ENCODE measurements at places on chromosomes 5 and 9.

DNA sequence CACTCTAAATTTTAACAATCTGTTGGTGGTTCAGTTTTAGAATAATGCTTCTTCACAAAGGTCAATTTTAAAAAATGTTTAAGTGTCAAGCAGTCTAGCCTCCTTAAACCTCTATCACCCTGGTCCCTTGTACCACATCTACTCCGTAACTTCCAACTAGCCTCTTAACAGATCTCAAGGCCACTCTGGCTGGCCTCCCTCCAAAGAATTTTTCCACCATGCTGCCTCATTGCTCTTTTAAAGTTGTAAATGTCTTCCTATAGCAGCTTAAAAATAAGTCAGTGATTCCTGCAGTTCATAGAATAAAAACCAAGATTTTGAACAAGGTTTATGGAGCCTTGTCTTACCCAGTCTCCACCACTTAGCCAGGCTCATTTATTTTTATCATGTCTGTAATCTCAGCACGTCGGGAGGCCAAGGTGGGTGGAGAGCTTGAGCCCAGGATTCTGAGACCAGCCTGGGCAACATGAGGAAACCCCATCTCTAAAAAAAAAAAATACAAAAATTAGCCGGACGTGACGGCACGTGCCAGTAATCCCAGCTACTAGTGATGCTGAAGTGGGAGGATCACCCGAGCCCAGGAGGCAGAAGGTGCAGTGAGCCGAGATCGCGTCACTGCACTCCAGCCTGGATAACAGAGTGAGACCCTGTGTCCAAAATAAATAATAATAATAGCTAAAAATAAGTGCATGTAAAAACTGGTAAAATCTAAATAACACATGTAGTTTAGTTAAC, 924.9 kb upstream of the DMAC1 start:
- DNase-seq, result no peak

- DNase-seq, result no peak
Measured at GRCh38 chr5:68482199-68482598, 266.6 kb downstream of the PIK3R1 start.

DNA sequence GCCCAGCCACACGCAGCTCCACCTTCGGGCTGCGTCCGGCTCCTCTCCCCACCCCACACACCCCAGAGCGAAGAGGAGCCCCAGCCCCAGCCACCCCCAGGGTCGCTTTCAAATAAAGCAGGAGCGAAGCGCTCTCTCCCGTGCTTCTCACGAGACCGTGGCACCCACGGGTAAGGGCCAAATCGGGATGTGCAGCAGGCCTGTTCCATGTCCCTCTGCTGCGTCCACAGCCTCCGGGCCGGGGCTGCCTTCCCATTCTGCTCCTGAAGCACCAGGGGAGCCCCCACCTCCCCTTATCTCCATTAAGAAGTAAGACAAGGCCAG, 59.8 kb downstream of the KCNT1 start:
- DNase-seq, result no peak

DNA sequence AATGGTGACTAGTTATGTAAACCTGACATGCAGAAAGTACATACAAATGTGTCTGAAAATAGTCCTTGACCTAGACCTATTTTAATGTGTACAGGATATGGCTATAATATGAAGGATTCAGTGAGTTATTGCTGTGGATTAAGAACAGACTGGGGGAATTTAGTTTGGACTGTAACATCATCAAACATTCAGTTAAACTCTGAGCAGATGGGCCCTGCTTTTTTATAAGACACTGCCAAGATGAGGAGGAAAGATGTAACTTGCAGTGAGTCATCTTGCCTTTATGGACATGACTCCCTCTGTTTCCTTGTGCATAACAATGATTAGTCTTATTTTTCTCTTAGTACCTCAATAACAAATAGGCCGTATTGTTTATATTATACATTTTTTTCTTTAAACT, 12.2 kb downstream of the PPP3R2 start:
- DNase-seq, result no peak

DNA sequence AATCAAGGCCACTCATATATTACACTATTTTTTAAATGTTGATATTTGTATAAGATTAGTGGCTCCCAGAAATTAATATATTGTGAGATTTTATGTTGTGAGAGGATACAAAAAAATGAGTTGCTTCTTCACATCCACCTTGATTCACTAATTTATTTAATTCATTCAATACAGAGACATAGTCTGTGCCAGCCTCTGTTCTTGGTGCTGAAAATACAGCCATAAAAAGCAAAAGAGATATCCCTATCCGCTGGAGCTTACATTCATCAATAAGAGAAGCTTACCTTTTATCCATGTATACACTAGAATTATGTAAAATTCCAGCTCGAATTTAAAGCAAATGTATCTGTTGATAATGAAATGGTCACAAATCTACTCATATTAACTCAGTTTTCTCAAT, 92.2 kb upstream of the GABRG2 start:
- no peak for DNase-seq

- no peak for DNase-seq
Measured at GRCh38 chr5:111511174-111511830, 1.0 kb downstream of the STARD4 start.

Measured in thymus (tissue), 14 donors.